Activated naive CD8-positive, alpha-beta T cell treated with anti-CD3 and anti-CD28 coated beads, Interleukin-2, amount 50 U/mL, for 24 hours (primary cell): ENCODE measurements at places on chromosomes 6 and 20.

DNA sequence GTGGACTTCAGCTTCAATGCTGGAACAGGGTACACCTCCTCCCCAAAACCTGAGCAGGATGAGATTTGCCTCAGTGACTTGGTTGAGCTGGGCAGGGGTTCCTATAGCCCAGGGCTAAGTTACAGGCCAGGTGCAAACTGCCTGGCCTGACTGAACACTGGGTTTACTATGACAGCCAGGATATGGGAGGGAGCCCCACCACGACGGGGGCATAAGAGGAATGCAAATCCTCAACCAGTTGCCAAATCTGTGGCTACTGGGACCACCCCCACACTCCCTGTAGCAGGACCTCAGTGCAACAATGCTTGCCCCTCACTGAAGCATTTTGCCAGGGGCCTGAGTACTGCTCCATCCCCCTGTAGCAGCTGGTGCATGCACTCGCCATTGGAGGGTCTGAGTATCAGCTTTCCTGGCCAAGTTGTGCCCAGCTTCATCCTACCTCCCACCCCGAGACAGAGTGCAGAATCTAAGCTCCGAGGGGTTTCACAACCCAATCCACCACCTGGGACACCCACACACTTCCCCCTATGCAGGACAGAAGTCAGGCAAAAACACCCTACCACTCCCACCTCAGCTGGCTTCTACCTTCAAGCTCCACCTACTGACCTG is 27.6 kb downstream of the TREML4 start:
- H3K4me3 ChIP-seq = no peak overlapping the region
- H3K27ac ChIP-seq = no peak overlapping the region
- peaks cover 5% of the 10 kb centered on the region for H3K4me1 ChIP-seq
- no peaks in the 10 kb centered on the region for H3K27me3 ChIP-seq
- no peak for DNase-seq

- H3K36me3 ChIP-seq = no peaks in the 10 kb centered on the region
- peaks cover 33% of the 10 kb centered on the region for H3K4me1 ChIP-seq
- peaks cover 41% of the 10 kb centered on the region for H3K27me3 ChIP-seq
- peak overlapping the region; percentile 18 for H3K4me3 ChIP-seq
- H3K27ac ChIP-seq = peak overlapping the region; percentile 25
Measured at GRCh38 chr20:19937651-19938420, 79.3 kb upstream of the NAA20 start.

DNA sequence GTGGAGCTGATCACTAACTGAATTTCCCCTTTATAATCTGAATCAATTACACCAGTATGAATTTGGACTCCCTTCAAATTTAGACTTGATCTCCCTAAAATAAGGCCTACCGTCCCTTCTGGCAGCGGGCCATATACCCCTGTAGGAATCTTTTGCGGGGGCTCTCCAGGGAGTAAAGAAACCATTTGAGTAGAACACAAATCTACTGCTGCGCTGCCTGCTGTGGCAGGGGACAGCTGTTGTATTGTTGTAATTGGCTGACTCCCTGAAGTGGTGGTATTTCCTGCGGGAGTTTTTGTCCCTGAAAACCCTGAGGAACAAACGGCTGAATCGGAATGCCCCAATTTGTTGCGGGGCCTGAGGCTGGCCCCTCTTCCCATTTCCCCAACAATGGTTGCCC is 16.0 kb upstream of the PTCRA start:
- H3K4me3 ChIP-seq = no peak overlapping the region
- H3K36me3 ChIP-seq = no peaks in the 10 kb centered on the region
- DNase-seq = no peak
- no peak overlapping the region for H3K27ac ChIP-seq
- peaks cover 10% of the 10 kb centered on the region for H3K4me1 ChIP-seq

- H3K4me1 ChIP-seq = peaks cover 55% of the 10 kb centered on the region
- DNase-seq = no peak
- H3K27ac ChIP-seq = no peak overlapping the region
- H3K4me3 ChIP-seq = no peak overlapping the region
- no peaks in the 10 kb centered on the region for H3K27me3 ChIP-seq
Measured at GRCh38 chr20:53599378-53599777, 5.7 kb upstream of the ZNF217 start.

DNA sequence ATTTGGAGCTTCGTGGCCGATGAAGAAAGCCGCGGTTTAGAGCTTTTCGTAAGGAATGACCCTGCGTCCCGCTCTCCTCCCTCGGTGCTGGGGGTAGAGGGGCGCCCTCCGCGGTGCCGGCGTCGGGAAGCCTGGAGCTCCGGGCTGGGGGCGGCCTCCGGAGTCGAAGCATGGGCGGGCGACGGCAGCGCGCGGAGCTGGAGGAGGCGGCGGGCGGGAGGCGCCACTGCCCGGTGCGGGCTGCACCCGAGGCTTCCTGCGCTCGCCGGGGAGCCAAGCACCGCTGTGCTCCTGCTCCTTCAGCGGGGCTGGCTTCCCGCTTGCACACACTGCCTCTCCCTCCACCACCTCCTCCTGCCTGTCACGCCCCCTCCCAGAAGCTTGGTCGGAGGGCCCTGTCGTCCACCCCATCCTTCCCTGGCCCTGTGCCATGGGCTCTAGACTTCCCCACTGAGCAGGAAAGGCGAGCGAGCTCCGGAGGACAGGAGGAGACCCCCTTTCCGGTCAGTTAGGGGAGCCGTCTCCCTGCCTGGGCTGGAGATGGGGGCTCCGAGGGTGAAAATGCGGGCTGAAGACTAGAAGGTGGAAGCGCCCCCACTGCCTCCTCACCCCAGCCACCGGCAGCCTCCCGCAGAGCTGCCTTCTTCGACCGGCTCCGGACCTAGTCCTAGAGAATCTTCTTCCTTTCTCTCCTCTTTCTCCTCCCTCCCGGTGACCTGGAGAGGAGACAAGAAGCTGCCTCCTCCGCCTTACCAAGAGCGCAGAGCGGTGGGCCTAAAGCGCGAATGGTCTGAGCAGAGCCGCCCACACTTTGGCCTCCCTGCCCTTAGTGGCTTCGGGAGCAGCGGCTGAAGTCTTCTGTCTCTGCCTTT is 1.8 kb downstream of the CDH4 start:
- H3K27me3 ChIP-seq = peaks cover 36% of the 10 kb centered on the region
- no peak for DNase-seq
- no peaks in the 10 kb centered on the region for H3K36me3 ChIP-seq
- H3K4me1 ChIP-seq = no peaks in the 10 kb centered on the region
- no peak overlapping the region for H3K27ac ChIP-seq
- peak overlapping the region; percentile 52 for H3K4me3 ChIP-seq

- DNase-seq = no peak
- peaks cover 7% of the 10 kb centered on the region for H3K27me3 ChIP-seq
- peaks cover 16% of the 10 kb centered on the region for H3K4me1 ChIP-seq
- no peaks in the 10 kb centered on the region for H3K36me3 ChIP-seq
Measured at GRCh38 chr6:140586426-140587061, 1212.1 kb upstream of the CITED2 start.

DNA sequence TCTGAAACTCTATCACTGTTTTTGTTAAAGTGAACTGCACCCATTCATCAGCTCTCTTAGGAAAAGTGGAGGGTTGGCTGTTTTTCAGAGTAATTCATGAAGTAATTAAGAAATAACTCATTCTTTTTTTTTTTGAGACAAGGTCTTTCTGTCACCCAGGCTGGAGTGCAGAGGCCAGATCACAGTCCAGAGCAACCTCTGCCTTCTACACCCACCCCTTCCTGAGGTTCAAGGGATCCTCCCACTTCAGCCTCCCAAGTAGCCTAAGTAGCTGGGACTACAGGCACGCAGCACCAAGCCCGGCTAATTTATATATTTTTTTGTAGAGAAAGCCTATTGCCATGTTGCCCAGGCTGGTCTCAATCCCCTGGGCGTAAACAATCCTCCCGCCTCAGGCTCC is 2.6 kb downstream of the ZNFX1 start:
- peaks cover 3% of the 10 kb centered on the region for H3K27me3 ChIP-seq
- peaks cover 77% of the 10 kb centered on the region for H3K36me3 ChIP-seq
- peak overlapping the region; percentile 90 for H3K4me3 ChIP-seq
- DNase-seq = no peak
- peak overlapping the region; percentile 100 for H3K27ac ChIP-seq

GRCh38 chr20:43961116-43961515 is 46.5 kb downstream of the TOX2 start:
- H3K4me3 ChIP-seq = no peak overlapping the region
- H3K27me3 ChIP-seq = peaks cover 36% of the 10 kb centered on the region
- H3K4me1 ChIP-seq = peaks cover 52% of the 10 kb centered on the region
- H3K27ac ChIP-seq = no peak overlapping the region

DNA sequence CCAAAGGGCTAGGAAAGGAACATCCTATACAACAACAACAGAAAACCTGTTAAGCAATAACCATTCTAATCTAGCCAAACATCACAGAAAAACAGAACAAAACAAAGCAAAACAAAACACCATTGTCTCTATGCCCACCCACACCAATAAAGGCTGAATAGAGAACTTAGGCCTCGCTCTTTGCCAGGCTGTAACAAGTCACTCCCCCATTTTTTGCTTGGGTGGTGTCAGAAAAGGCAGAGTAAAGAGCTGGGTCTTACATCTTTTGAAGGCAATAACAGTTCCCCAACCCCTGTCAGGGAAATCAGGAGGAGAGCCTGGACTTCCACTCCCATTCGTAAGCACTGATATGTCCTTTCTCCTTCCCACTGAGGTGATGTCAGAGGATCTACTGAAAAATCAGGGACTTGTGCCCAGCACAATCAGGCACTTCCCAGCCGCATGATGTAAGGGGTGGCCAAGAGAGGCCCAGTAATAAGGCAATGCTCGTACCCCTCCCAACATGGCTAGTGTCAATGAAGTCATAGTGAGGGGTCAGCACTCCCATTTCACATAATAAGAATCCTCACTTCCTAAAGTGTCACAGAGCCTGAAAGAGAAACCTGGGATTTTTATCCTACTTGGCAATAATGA is 31.0 kb downstream of the THEMIS start:
- H3K27ac ChIP-seq = peak overlapping the region; percentile 89
- H3K27me3 ChIP-seq = no peaks in the 10 kb centered on the region
- DNase-seq = no peak
- peaks cover 64% of the 10 kb centered on the region for H3K4me1 ChIP-seq
- peaks cover 29% of the 10 kb centered on the region for H3K36me3 ChIP-seq

DNA sequence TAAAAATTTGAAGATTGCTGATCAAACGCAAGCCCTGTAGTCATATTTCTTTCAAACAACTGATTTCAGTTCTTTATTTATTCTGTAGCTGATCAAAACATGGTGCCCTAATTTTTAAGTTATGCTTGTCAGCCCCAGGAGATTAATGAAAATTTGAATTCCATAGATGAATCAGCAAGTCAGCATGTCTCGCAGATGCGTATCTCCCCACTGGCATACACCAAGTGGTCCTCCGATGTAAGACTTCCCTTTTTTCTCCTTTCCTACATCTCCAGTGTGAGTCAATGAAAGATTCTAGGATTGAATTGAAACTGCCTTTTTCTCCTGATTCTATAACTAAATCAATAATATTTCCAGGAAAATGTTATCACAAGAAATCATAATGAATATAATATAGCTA is 539.6 kb upstream of the NOX3 start:
- no peak for DNase-seq
- H3K4me1 ChIP-seq = no peaks in the 10 kb centered on the region
- H3K27ac ChIP-seq = no peak overlapping the region

- peak overlapping the region; percentile 49 for H3K4me3 ChIP-seq
- peaks cover 67% of the 10 kb centered on the region for H3K4me1 ChIP-seq
Measured at GRCh38 chr6:24949020-24949569, 13.3 kb upstream of the RIPOR2 start.

DNA sequence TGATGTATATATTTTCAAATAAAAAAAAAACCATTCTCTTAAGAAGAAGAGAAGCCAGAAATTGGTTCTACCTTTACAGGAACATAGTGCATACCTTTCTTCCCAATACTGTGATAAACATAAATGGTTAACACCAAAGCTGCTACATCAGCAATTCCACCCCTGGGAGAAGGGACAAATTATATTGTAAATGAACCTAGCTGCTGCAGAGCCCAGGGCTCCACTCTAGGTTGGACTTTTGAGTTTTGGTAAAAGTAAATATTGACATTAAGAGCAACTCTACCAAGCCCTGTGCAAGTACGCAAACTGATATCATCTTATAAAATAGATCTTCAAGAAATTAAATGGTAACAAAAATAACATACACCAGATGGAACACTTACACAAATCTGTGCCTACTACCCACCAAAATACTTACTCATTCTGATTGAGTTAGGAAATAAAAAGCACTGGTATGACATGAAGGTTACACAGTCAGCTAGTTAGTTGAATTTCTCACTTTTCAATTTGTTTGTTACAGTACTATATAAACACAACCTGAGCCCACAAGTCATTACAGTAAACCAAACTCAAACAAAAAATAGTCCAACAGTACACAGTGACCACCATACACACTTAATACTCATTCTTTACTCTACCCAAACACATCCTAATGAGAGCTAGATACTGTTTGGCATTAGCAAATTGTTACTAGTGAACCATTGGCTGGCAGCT is 223.3 kb upstream of the HEY2 start:
- no peak for DNase-seq
- H3K27ac ChIP-seq = no peak overlapping the region
- H3K27me3 ChIP-seq = peaks cover 30% of the 10 kb centered on the region
- H3K4me3 ChIP-seq = no peak overlapping the region
- H3K4me1 ChIP-seq = no peaks in the 10 kb centered on the region

- no peak overlapping the region for H3K27ac ChIP-seq
- no peak for DNase-seq
- no peaks in the 10 kb centered on the region for H3K36me3 ChIP-seq
- no peak overlapping the region for H3K4me3 ChIP-seq
- peaks cover 3% of the 10 kb centered on the region for H3K4me1 ChIP-seq
- H3K27me3 ChIP-seq = peaks cover 6% of the 10 kb centered on the region
Measured at GRCh38 chr6:53603386-53604116, 58.6 kb upstream of the GCLC start.
